ENCODE measurements at places on chromosomes 16 and 17. TPM values are rescaled to one million over a fixed set of nuclear protein-coding genes. Genes with fewer than 3 reads are reported as not detected.
A peak's percentile ranks its signal among the peaks of the same experiment; 100 is the strongest.

DNA sequence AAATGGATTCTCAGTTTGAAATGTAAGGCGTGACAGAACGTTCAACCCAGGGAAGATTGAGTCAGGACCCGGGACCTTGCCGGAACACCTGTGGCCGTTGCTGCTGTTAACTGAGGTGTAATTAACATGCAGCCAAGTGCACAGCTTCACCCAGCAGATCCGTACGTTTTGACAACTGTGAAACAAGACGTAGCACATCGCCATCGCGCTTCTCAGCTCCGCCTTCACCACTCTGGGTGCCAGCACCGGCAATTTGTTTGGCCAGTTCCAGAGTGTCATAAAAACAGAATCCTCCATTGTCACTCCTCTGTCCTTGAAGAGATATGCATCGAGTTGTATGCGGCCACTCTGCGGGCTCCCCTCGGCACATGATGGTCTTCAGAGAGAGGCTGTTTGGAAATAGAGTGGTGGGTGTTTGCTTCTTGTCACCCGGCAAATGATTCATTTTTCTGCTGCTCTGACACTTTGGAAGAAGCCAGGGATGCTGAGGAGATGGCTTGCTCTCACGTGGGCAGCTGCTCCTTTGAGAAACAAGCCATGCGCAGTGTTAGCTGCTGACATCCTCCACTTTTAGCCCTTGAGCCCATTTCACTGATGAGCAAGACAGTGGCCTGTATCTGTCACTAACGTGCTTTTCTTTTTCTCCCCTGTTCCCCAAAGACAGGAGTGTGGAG lies 22.6 kb downstream of the NAA60 start:
- DNase-seq, result no peak

GRCh38 chr17:39695089-39695474 lies 4.8 kb upstream of the ERBB2 start:
- DNase-seq, result peak; percentile 47

DNA sequence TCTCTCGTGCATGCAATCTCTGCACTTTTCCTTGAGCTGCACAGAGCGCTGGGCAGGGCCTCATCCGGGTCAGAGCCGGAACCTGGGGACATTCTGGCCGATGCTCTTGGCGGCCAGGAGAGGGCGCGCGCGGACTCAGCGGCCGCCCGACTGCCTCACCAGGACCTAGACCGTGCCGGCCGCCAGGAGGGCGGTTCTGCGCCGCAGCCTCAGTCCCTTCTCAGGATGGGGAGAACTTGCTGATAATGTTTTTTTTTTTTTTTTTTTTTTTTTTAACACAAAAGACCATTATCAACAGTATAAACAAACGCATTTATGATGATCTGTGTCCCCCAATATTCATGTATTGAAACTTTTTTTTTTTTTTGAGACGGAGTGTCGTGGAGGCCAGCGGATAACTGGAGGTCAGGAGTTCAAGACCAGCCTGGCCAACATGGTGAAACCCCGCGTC lies 8.1 kb upstream of the FLYWCH2 start:
- peak; percentile 85 for DNase-seq

- no peak for DNase-seq
Observed at GRCh38 chr16:19765860-19766553, 47.9 kb downstream of the IQCK start.

GRCh38 chr17:17414341-17414805 lies 62.4 kb upstream of the MED9 start:
- no peak for DNase-seq

DNA sequence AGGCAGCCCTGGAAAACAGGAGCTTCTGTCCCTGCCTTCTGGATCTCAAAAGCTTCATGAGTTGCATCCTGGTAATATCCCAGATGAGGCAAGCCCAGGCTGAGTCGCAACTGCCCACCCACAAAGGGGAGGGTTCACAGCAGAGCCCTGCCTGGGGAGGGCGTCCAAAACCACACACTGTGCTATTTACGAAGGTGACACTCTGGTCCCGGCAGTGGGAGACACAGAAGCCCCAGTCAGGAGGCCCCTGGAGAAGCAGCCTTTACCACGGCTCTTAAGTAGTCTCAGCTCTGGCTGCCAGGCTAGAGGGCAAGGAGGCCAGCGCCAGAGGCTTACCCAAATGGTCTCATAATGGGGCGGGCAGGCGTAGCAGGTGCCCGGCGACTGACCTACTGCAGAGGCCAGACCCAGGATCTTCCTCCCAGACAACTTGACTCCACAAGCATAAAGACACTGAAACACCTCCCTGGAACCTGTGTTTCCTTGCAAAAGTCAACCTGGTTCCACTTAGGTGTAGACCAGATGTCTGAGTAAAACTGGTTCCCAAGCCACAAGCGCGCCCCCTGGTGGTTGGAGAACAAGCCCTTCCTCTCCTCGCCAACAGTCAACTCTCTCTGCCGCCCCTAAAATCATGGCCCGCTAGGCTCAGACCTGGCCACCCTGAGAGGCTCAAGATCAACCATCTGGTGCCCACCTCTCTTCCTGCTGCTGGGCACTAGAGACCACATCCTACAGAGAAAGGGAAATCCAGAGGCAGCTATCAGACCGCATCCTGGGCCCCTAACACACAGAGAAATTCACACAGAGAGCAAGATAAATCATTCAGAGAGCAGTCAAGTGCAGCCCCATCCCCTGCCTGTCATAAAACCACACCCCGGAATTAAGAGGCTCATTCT lies 5.2 kb downstream of the AXIN2 start:
- DNase-seq, result peak; percentile 90

DNA sequence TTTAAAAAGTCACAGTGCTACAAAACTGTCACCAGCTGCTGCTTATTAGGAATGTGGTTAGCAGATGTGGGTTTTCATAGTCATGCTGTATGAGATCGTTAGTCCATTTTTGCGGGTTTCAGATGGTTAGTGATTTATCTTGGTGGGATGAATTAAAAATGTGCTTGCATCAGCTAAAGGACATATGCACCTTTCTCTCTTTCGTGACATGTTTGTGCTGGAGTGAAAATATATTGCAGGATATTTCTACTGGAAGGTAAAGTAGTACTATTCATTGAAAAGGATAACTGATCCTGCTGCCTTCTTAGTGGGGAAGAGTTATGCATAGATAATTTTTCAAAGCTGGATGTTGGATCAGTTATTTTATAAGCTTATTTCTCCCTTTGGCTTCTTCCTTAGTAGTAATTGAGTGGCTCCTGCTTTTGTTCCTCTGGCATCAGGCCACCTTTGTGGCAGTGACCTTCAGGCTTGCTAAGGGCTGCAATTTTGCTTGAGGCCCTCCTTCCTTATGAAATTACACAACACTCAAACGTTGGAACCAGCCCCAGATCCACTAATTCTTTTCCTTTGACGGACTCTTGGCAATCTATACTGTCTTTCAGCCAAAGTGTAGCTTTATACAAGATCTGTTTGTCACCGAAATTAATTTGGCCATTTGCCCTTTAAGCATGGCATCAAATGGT lies 7.5 kb upstream of the SNTB2 start:
- DNase-seq, result no peak

- peak; percentile 76 for DNase-seq
Observed at GRCh38 chr17:10754109-10754508, 24.3 kb upstream of the TMEM220 start.

- no peak for DNase-seq
Observed at GRCh38 chr16:15398618-15399316, 3.2 kb downstream of the MPV17L start.

- no peak for DNase-seq
Observed at GRCh38 chr17:56635641-56636040, 42.1 kb downstream of the NOG start.

GRCh38 chr16:81041696-81042095 lies 6.1 kb downstream of the ATMIN start:
- DNase-seq, result peak; percentile 5

DNA sequence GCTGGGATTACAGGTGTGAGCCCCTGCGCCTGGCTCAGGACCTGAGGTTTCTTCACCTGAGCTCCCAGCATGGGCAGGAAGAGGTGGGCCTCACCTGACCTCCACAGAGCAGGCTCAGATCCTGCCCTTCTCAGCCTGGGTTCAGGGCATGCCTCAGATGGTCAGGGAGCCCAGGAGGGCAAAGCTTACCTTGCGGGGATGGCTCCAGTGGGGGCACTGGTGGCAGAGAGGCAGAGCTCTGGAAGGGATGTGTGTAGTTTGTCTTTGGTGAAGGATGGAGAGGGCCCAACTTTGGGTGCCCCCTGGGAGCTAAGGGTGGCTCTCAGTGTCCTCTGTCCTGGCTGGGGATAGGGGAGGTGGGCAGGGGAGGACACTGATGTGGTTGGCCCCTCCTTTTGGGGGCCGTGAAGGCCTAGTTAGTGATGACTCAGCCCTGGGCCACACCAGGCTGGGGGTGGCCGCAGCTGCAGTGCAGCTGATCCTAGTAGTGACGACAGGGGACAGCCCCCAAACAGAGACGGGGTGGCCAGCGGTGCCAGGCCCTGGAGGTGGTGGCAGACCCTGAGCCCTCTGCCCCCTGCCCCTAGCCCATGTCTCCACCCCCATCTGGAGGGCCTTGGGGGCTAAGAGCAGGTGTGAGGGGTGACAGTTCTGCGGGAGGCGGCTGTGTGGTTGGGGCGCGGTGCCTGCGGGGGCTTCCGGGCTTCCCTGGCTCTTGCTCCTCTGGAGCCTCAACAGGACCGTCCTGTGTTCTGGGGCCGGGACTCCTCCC lies 5.8 kb downstream of the NHERF2 start:
- no peak for DNase-seq

DNA sequence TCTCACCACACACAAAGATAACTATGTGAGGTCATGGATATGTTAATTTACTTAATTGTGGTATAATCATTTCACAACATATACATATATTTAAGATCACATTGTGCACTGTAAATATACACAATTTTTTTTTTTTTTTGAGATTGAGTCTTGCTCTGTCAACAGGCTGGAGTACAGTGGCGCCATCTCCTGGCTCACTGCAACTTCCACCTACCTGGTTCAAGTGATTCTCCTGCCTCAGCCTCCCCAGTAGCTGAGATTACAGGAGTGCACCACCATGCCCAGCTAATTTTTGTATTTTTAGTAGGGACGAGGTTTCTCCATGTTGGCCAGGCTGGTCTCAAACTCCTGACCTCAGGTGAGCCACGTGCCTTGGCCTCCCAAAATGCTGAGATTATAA lies 11.5 kb upstream of the PRSS54 start:
- no peak for DNase-seq

DNA sequence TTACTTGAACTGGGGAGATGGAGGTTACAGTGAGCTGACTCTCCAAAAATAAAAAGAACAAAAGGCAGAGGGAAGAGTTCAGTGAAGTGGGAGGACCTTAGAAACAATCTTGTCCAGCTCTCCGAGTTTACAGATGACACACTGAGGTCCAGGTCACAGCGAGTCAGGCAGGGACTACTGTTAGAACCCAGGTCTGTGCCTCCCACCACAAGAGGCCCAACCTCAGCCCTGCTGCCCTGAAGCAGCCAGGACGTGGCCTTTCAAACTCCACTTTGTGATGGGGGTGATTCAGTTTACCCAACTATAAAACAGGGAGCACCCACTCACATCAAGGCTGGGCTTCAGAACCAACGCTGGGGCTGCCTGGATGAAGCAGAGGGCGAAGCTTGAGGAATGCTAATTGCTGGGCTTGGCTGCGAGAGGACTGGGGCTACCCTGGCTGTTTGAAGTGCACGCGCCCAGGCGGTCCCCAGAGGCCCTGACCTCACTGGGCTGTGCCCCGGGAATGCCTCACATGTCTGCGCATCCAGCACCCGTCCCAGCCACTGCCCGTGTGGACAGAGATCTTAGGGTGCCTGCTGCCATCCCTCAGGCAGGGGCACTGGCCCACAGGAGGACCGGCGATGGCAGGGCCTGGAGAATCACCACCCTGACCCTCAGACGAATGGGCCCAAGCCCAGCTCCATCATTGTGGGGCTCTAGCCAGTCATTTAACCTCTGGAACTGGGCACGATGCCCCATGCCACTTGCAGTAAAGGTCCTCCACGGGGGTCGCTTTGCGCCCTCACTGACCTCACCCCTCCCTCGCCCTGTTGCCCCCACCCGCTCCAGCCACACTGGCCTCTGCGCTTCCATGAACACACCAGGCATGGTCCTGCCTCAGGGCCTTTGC lies 11.4 kb downstream of the SLC5A10 start:
- no peak for DNase-seq

DNA sequence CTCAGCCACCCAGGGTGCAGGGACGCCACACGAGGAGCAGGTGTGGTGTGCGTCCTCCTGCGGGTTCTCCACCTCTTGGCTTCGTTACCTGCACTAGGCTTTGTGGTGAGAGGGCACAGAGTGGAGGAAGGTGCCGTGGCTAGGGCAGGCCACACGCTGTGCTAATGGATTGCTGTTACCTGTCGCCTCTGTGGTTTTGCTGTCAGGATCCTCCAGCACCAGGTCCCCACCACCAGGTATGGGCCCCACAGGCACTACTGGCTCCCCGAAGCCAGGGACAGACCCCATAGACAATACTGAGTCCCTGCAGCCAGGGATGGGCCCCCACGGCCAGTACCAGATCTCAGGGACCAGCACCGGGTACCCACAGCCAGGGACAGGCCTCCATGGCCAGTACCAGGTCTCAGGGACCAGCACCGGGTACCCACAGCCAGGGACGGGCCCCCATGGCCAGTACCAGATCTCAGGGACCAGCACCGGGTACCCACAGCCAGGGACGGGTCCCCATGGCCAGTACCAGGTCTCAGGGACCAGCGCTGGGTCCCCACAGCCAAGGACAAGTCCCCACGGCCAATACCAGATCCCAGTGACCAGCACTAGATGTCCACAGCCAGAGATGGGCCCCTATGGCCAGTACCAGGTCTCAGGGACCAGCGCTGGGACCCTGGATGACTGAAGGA lies 315.6 kb downstream of the SEC14L1 start:
- no peak for DNase-seq

GRCh38 chr17:81519284-81520020 lies 6.9 kb upstream of the ACTG1 start:
- DNase-seq, result peak; percentile 70

DNA sequence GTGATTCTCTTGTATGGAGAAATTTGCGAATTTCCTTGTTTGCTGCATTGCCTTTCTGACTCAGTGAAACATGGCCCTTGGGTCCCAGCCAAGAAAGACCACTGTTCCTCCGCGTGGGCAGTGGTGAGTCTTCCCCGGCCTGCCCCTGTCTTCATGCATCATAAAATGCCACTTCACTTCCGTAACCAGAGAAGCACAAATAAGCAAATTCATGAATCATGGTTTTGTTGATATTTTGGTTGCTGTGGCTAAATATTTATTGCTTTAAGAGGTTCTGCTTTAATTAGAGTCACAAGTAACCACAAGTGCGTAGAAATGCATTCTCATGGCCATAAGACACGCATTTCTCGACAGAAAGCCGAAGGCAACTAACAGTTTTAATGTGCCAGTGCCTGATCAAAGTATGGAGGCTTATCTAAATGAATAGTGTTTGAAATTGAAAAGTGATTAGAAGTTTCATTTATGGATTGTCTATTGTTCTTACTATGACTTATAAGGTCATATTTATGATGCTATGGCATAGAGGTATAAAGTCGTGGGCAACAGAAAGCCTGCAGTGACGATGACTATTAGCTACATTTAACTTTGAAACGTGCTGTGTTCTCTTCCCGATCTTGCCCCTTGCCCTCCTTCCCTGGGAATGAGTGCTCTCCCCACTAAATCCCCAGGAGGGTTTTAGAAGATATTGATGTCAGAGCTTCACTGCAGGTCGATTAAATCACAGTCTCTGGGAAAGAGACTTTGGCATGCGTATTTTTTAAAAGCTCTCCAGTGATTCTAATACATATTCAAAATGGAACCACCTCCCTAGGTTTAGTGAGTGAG lies 76.0 kb downstream of the WIPI1 start:
- no peak for DNase-seq

ACBD4 gene
- 17.3 TPM for total RNA-seq

GPRC5C gene
- 13.5 TPM for total RNA-seq

TRPV3 gene
- total RNA-seq, result 1.9 TPM

BEAN1 gene
- total RNA-seq, result 0.32 TPM

G6PC1 gene
- not detected for total RNA-seq

DLX4 gene
- not detected for total RNA-seq

PRSS21 gene
- not detected for total RNA-seq

CNGB1 gene
- not detected for total RNA-seq

GRIN2A gene
- 1.8 TPM for total RNA-seq

Data from neural progenitor cell (in vitro differentiated cells).